ENCODE measurements at places on chromosomes 2 and 18.

- no peak for DNase-seq
These were observed 1642.5 kb upstream of the TMEFF2 start for GRCh38 chr2:193837111-193837738.

DNA sequence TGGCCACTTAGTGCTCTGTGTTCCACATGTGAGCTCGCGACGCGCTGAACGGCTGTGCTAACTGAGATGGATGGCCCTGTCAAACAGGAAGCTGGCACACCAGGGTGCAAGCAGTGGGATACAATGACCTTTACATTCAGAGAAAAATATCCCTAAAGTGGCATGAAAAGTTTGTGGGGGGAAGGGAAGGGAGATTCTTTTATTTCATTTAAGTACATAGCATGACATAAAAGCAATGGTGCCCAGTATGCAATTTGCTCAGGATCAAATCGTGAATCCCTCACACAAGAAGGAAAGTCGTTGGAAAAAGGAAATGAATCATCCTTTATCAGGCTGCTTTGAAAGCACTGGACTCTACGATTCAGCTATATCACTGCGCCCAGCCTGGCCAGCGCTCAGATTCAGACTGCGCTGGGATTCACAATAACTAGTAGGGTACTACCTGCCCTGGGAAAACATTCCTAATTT lies 26.0 kb downstream of the SATB2 start:
- DNase-seq: no peak

DNA sequence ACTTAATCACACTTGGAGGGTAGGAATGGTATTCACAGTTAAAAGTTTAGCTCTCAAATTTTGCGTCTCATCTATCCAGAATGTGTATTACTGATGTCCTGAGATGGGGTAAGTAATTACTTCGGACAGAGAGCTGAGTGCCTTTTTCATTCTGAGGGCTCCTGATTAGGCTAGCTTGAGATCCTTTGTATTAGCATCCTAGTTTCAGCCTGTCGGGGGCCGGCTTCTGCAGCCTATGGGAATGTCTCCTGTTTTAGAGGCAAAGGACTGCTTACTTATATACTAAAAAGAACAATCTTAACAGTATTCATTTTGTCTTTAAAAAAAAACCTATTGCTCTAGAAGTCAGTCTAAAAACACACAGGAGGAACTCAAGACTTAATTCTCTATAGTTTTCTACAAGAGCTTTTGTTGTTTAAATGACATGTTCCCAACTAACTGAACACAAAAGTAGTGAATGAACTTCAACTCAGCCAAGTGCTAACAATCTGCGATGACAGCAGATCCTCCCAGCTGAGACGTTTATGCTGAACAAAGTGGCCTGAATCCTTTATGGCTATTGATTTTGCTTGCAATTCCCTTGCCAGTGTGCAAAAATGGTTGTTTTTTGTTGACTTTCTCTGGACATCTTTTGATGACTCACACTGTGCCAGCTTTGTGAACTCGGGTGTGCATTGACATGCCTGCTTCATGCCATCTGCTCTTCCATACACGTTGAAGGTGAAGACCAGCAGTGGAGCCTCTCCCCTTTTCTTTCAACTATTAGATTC lies 118.7 kb downstream of the LYPD6B start:
- no peak for DNase-seq

DNA sequence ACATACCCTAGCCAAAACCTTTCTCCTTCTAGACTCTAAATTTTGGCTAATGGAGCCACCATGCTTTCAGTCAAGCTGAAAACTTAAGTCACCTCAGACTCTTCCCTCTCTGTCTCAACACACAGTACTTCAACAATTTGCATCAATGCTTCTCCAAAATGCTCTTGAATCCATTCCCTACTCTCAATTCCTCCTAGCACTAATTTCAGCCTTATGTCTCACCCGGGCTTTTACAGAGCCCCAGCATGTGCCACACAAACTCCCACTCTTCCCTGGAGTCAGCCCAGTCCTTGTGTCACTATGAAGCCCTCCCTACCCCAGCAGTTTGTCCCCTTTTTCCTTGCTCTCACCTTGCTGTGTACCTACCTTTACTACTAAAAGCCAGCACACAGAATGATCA lies 38.7 kb downstream of the AAK1 start:
- DNase-seq: no peak

DNA sequence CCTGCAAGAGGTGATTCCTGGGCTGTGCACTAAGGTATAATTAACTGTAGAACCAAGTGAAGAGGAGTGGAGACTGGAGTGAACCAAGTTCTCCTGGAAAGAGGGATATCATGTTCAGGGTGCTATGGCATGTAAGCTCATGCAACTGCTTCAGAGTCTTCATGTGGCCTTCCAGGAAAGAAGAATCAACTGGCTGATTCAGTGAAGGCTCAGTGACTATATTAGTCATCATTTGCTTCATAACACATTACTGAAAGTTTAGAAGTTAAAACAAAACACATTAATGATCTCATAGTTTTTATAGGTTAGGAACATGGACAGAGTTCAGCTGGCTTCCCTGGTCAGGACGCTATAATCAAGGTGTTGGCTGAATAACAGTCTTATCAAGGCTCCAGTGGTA lies 1200.8 kb upstream of the GYPC start:
- DNase-seq: no peak

- DNase-seq: peak; percentile 32
These were observed 78.8 kb upstream of the GAREM1 start for GRCh38 chr18:32549248-32550110.

GRCh38 chr18:30987467-30988241 lies 54.9 kb downstream of the DSC3 start:
- no peak for DNase-seq

GRCh38 chr2:109131777-109132176 lies 2.8 kb downstream of the SH3RF3 start:
- DNase-seq: no peak

DNA sequence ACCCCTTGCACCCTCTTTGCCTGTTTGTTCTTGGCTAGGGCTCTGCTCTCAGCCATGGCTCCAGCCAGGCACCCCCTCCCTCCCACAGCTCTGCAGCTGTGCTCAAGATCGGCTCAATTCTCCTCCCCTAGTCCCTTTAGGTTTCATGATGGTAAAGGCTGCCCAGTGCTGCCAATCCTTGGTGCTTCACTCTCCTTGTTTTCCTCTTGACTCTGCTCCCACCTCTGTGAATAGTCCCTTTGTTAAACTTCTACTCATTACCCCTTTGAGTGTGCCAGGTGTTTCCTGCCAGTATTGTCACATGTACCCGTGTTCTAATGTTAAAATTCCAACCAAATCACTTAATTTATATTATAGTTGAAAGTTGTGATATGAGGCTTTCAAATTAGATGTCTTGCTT lies 101.0 kb upstream of the CERS6 start:
- no peak for DNase-seq

Data from CD4-positive, alpha-beta T cell treated with Interleukin-17A for 1 hour (primary cell).